ENCODE measurements at places on chromosomes 16 and 17.

DNA sequence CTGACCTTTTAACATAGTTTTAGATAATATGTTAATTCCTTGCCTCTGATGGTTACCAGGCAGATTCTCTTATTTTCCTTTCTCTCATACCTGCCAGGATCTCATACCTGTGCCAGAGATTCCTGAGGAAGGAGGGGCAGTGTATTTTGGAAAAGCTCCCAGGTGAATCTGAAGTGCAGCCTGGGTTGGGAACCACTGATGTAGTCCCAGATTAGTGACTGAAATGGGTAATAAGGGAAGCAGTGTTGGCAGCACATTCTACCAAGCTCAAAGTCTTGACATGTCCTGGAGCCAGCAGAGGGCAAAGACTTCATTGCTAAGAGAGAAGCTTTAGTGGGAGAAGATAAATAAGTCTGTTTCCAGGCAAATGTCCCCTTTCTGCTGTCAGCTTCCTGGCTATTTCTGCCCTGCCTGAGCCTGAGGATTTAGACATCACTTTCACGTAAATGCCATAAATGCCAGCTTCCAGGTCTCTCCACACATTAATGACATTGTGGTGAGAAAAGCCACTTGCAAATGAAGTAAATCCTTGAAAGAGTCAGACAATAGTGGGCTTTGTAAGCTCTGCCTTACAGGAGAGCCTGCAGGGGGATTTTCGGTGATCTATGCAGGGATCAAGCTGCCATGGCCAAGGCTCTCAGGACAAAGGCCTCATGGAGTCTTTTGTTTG lies 40.9 kb upstream of the C16orf78 start:
- DNase-seq, result no peak

GRCh38 chr17:73430848-73431247 lies 119.0 kb upstream of the CDC42EP4 start:
- DNase-seq, result no peak

GRCh38 chr17:50697062-50697461 lies 10.7 kb downstream of the ANKRD40 start:
- no peak for DNase-seq

DNA sequence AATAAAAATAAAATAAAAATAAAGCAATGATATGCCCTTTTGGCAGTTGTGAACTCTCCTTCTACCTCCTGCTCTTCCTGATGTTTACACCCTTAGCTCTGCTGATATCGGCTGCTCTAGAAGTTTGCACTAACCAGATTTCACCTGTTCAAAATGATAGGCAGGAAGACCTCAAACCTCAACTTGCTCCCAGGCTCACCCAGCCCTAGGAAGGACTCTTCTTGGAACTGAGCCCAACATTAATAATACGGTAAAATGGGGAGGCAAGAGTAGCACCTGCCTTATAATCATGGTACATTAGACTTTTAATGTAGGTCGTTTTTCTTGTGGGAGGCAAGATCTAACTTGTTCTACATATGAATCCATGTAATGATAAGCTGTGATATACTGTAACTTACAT lies 61.2 kb upstream of the MED13 start:
- DNase-seq, result no peak

DNA sequence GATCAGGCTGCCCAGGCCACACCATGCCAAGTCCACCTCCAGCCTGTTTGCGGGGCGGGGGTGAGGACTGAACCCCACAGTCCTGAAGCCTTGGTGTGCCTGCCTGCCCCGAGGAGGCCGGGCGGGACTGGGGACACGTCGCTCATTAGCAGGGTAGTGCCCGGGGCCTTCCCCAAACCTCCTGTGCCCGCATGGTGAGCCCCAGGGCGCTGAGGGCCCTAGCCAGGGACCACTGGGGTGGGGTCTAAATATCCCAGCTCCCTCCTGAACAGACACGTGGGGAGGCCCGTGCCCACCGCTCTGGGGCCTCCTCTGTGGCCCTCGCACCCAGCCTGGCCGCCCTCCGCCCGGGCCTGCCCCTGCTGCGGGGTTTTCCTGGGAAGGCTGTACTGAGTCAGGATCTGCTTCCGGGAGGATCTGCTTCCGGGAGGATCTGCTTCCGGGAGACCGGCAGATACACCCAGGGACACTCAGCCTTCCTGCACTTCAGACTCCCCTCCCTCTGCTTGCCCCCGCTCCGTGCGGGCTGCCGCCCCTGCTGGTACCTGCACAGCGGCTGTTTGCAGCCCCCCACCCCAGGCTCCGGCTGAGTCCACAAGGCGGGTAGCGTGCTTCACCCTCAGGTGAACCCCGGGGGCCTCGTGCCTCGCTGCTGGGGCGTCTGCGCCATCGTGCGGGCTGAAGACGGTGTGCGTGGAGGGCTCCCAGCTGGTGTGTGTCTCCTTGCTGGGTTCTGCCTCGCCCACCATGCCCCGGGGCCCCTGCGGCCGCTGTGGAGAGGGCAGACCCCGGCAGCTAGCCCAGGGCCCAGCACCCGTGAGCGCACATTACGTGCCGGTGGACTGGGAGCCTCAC lies 23.6 kb upstream of the CACNA1H start:
- DNase-seq, result no peak

DNA sequence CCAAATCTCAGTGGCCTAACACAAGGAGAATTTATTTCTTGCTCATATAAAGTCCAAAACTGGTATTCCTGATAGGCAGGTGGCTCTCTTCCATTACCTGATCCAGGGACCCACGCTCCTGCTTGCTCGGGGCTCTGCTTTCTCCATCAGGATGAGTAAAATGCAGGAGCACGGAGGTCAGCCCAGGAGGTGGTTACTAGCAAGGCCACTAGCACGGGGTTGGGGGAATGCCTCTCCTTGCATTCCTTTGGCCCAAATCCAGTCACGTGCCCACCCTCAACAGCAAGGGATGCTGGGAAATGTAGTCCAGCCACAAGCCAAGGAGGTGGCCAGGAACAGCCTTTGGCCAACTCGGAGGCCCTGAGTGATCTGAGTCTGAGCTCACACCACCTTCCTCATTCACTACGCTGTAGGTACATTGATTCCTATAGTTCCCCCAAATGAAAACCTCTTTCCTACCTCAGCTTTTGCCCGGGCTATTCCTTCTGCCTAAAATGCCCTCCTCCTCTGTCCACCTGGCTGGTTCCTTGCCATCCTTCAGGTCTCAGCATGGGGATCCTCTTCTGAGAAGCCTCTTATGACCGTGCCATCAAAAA lies 38.3 kb upstream of the HAPSTR1 start:
- DNase-seq, result no peak

All from NCI-H2171 (cell line).